ENCODE measurements at places on chromosomes 5 and 9.

DNA sequence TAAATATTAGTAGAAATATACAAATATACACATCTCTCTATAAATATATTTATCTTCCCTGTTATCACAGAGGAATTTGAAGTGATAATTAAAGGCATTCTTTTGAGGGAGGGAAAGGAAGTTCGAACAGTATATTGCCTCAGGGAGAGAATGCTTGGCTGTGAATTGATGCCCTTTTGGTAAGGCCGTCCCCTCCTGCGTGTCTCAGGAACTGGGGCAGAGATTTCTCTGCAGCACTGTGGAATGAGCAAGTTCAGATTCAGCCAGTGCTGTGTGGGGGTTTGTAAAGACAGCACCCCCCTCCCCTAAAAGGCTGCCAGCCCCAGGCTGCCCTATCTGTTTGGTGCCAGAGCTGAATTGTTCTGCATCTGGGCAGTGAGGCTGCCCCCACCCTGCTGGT is 42.0 kb downstream of the UBE2QL1 start:
- DNase-seq = no peak

DNA sequence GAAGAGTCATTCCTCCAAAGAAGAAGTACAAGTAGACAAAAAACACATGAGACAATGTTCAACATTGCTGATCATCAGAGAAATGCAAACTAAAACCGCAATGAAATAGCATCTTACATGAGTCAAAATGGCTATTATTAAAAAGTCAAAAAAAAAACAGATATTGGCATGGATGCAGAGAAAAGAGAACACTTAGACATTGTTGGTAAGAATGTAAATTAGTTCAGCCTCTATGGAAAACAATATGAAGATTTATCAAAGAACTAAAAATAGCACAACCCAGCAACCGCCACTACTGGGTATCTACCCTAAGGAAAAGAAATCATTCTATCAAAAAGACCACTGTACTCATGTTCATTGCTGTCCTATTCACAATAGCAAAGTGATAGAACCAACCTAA is 157.5 kb downstream of the CHSY3 start:
- DNase-seq = no peak

DNA sequence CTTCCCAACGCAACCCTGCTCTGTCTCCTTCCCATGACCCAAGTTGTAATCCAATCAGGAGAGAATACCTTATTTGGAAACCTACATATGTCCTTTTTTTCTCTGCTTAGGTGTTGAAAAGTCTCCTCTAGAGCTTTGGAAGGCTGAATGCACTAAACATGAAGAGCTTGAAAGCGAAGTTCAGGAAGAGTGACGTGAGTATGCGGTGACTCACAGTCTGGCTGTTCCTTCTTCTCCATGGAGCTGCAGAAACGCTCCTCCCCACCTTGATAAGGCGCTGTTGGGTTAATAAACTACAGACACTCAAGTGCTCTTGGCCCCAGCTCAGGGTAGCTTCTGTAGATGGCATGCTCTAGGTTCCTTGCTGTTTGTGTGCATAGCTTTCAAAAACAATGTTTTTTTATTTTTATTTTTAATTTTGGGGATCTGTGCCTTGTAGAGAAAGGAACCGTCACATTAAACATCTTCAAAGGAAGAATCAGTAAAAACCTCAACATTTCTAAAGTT is 30.7 kb downstream of the RAI14 start:
- peak; percentile 12 for DNase-seq

DNA sequence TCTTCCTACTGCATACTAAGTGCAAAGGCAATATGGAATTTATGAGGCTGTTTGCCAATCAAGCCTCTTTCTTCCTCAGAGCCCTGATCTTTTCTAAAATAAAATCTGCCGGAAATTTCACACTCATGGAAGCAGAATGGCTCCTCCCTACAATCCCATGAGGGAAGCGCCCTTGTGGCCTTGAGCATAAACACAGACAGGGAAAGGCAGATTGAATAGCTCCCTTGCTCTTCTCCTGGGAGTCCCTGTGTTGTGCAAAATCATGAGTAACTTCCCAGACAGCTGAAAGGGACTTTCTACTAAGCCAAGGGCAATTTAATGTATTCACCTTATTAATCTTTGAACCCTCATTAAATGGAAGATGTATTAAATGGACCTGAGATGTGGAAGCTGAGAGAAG is 226.1 kb upstream of the PIK3R1 start:
- no peak for DNase-seq

- DNase-seq = no peak
These were observed 114.1 kb upstream of the TXNDC8 start for GRCh38 chr9:110451726-110452125.

- DNase-seq = no peak
These were observed 4.0 kb upstream of the CCL28 start for GRCh38 chr5:43415935-43416802.

DNA sequence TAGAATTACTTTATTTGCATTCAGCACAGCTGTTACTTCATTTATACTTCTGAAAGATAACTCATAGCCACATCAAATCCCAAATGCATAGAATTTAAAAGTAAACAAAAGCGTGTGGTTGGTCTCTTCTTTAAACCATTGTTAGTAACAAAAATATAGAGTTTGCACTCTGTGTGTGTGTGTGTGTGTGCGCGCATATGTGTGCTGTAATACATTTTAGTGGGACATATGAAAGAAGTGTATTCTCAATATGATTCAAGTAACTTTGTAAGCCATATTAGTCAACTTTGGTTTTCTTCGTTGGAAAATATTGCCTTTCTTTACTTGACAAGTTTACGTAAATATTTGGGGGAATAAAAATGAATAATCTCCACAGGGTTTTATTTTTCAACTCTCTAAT is 106.1 kb upstream of the PRRC1 start:
- DNase-seq = no peak

DNA sequence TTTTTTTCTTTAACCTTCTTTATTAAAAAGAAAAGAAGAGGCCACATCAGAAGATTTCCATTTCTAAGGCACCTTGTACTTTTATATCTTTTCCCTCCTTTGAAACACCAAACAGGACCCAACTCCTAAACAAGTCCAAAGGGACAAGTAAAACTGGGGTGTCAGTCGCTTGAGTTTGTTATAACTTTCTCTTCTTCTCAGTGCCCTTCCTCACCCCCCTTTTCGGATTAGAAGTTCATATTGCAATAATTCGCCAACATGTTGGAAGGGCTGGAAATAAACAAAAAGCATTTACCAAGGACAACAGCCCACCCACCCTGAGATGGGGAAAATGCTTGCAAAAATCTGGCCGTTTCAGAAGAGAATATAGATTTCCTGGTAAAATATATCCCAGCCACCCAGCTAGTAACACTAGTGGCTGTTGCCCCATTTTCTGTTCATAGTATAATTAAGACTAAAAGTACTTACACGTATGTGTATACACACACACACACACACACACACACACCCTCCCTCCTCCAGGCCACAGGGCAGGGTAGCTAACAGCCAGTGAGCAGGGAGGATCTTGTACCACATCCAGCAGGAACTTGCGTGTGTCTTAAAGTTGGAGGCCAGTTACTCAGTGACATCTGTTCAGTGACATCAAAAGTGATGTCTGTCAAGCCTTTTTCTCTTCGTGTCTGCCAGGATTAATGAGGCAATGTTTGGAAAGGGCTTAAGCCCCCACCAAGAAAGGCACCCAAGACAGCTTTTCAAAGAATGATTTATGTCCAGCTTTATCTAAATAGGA is 149.1 kb upstream of the KLF4 start:
- no peak for DNase-seq

- no peak for DNase-seq
These were observed 24.6 kb upstream of the LRRC14B start for GRCh38 chr5:166441-167372.

DNA sequence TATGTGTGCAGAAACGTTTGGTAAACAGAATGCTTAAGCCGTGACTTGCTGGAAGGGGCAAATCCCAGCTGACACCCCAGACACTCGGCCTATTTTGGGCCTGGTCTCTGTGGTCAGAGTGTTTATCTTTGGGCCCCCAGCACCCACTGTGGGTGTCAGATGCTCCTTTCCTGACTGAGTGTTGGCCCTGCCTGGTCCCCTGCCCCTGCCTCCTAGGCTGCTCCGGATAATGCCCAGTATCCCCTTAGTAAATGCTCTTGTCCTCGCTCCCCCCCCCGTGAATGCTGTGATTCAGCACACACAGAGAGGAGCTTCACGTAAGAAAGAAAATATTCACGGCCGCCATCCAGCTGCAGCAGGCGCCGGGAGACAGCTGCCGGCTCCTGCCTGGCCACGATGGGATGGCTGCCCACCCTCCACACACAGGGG is 11.3 kb upstream of the ANGPTL2 start:
- peak; percentile 81 for DNase-seq

DNA sequence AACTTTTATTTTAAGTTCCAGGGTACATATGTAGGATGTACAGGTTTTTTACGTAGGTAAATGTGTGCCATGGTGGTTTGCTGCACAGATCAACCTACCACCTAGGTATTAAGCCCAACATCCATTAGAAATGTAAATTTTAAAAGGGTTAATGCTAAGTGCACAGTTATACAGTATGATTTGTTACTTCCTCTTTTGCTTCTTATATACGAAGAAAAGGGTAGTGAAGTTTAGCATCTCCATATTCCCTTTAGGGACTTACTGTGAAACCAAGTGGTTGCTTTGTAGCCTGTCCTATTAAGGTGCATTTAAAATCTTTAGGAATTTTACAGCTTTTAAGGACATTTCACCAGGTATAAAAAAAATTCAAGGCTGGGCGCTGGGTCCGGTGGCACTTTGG is 46.4 kb downstream of the RBM27 start:
- DNase-seq = no peak

GRCh38 chr5:91104062-91104448 is 279.1 kb downstream of the ARRDC3 start:
- no peak for DNase-seq

DNA sequence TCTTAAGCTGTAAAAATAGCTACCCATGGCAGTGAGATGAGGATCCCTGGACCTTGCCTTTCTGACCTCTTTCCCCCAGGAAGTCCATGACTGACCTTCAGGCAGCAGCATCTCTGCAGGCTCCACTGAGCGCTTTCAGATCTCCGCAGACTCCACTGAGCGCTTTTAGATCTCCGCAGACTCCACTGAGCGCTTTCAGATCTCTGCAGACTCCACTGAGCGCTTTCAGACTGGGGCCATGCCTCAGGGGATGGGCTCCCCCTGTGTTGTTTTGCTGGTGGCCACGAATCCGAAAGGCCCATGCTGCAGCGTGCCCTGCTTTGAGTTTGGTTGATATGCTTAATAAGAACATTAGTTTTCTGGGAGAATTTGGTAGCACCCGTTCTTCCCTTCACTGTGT is 254.2 kb downstream of the FANCC start:
- no peak for DNase-seq

DNA sequence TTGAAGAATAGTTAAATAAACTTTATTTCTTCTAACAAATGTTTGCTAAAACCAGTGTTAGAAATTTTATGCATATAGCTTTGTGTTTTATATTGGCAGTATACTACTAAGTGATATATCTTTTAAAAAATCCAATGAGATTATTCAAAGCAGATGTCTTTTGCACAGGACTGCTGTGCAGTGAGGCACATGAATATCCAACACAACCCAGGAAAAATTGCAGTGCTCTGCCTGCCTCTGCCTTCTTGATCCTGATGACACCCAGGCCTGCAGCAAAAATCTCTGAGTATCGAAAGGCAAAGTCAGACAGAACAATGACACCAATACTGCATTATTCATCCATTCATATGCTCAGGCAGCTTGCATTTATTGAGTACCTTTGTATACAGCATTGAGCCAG is 1076.5 kb upstream of the ARRDC3 start:
- DNase-seq = no peak
